ENCODE measurements at places on chromosomes 7 and 10.

GRCh38 chr7:99325001-99325493 lies 651 bp upstream of the ARPC1A start:
- no peak for DNase-seq

DNA sequence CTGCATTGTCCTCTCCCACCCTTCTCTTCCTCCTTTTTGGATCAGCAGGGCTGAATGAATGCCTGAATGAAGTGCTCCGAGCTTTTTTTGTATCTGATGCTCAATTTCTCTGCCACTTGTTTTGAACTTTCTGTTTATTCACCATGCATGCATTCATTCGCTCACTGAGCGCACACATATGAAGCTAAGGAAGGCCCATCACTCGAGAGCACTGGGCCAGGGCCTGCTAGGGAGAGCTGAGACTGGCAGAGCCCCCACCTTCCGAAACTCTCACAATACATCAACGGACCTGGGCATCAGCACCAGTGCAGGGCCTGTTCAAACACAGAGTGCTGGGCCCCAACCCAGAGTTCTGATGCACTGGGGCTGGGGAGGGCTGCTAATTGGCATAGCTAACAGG lies 45.7 kb downstream of the RPS24 start:
- DNase-seq = no peak

GRCh38 chr7:37488163-37488764 lies 39.6 kb upstream of the ELMO1 start:
- no peak for DNase-seq

- no peak for DNase-seq
Observed at GRCh38 chr10:131979821-131980270, 1.9 kb downstream of the BNIP3 start.

GRCh38 chr7:98280791-98281756 lies at the start of gene BRI3:
TSS of gene BRI3 (plus strand) at chr7:98281686. CDS start at chr7:98281796, 110 bp downstream.
- peak; percentile 92 for DNase-seq

- DNase-seq = no peak
Observed at GRCh38 chr10:44418637-44419036, 33.7 kb upstream of the CXCL12 start.

- DNase-seq = no peak
Observed at GRCh38 chr10:58318346-58318745, 16.5 kb upstream of the UBE2D1 start.

- DNase-seq = no peak
Observed at GRCh38 chr7:157797361-157797760, 460.6 kb downstream of the DNAJB6 start.

- no peak for DNase-seq
Observed at GRCh38 chr10:122018951-122019413, 30.0 kb downstream of the TACC2 start.

DNA sequence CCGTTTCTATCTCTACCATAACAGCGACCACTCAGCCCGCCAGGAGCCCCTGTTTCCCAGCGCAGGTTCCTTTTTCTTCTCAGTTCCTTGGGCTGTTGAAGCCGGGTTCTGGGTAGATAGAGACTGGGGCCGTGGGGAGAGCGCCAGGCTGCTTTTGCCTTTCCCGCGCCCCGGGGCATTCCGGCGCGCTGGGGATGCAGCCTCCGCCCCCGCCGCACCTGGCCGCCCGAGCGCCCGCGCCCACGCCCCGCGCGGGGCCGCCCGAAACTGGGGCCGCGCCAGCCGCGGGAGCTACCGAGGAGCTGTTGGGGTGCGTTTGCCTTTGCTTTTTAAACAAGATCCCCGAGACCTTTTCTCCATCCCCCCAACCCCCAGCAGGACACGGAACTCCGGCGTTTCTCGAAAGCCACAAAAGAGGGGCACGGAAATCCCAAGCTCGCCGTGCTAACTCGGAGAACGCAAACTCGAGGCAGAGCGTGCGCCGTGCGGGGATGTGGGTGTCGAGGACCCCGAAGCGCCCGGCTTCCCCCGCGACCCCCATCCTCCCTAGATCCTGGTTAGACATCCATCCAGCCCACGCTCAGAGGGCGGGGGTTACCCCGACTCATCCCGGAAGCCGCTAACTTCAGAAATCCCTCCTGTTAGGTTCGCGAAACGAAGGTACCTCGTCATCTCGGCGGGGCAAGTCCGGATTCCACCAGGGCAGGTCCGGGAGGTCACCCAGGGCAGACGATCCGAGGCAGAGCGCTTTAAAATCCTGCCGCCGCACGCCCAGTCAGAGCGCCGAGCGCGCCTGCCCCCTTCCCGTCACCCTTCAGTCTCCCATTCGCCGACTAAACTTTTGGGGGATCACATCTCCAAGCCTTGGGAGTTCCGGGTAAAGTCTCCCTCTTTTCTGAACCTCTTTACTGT lies 1.0 kb downstream of the GRM8 start:
- DNase-seq = no peak

DNA sequence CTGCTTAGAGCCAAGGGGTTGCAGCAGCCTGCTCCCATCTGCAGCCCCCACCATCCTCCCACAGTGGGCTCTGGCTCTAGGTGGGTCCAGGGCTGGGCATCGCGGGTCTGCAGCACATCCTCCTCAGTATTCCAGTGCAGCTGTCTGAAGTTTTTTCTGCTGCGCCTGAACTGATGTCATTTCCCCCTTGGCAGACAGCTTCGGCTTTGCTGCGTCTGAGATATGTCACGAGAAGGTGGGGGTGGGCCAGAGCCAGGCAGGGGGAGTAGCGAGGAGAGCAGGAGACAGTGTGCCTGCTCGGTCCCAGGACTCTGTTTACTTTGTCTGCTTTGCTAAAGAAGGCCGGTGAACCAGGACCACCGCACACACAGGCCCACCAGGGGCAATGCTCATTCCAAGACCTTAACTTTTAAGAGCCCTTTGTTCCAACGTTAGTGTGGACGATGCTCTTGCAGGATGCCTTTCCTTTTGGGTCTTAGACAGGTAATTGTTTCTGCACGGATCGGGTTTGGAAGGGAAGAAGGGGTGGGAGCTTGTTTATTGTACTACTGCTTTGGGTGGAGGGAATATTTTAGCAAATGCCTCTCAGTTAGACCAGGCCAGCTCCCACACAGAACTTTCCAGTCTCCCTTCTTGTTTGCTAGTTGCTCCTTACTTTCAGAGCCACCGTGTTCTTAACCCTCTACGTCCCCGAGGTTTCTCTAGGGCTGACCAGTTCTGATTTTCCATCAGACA lies 32.4 kb downstream of the WBP1L start:
- DNase-seq = peak; percentile 27
